Suppressor macrophage treated with lipopolysaccharide for 4 hours (primary cell): ENCODE measurements at places on chromosomes 6 and 20.

- DNase-seq, result peak; percentile 66
Observed at GRCh38 chr6:108762394-108762793, 85.8 kb upstream of the ARMC2 start.

- peak; percentile 8 for DNase-seq
Observed at GRCh38 chr6:89260832-89261231, 43.7 kb upstream of the GABRR1 start.

- peak; percentile 52 for DNase-seq
Observed at GRCh38 chr20:38108986-38109541, 56.0 kb downstream of the TGM2 start.

DNA sequence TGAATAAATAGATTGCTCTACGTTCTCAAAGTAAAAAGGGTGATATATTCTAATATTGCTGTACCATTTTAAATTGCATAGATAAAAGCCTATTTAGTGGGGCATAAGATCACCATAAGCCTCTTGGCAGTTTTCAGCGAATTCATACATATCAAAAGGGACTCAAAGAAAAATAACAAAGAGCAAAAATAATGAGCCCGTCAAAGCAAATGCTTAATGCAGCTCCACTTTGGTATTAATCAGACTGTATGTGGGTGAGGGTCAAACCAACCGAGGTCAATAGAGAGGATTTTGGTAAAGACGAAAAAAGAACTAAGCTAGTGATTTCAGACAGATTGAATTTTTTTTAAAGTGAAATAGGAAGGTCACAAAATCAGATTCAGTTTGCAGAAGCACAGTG, 598.8 kb downstream of the GRIK2 start:
- DNase-seq, result no peak

GRCh38 chr20:47605673-47606413, 104.2 kb downstream of the NCOA3 start:
- no peak for DNase-seq

GRCh38 chr6:126152372-126152745, 166.0 kb downstream of the TRMT11 start:
- no peak for DNase-seq
